NCI-H187 (cell line): ENCODE measurements at places on chromosomes 7 and 10.

GRCh38 chr7:153523320-153524015, 528.7 kb upstream of the DPP6 start:
- no peak for DNase-seq

DNA sequence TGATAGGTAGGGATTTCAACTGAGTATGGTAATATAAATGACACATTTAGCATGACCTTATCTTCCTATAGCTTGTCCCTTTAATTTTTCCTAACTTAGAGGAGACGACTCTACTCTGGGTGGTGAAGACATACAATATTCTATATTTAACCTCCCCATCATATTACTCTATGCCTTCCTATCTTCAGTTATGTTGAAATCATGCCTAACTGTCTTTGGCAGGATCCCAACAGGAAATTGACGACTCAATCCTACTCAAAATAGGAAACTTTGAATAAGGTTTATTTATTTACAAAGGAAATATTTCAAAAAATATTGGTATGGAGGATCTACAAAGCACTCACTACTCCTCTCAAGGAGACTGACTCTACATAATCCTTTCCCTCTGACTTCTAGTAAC, 24.1 kb upstream of the SEMA3A start:
- no peak for DNase-seq

GRCh38 chr7:31116615-31117014, 64.5 kb downstream of the ADCYAP1R1 start:
- DNase-seq, result no peak

- DNase-seq, result peak; percentile 31
These were observed 257.1 kb downstream of the CAMK1D start for GRCh38 chr10:12606461-12606860.

DNA sequence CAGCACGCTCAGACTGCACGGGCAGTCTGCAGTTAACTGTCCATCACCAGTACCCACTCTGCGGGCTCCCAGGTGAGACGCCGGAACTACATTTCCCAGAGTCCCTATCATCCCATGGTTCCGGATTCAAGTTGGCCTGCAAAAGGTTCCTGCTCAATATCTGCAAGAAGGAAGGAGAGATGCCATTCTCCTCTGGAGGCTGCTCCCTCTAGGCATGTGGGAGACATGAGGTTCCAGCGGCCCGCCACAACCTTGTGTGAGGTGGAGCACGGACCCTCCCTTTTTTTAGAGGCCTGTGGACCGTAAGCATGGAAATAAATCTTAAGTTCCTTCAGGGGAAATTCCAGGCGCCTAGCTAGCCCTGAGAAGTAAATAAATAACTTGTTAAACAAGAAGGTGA, 29.7 kb downstream of the NUP42 start:
- DNase-seq, result no peak

DNA sequence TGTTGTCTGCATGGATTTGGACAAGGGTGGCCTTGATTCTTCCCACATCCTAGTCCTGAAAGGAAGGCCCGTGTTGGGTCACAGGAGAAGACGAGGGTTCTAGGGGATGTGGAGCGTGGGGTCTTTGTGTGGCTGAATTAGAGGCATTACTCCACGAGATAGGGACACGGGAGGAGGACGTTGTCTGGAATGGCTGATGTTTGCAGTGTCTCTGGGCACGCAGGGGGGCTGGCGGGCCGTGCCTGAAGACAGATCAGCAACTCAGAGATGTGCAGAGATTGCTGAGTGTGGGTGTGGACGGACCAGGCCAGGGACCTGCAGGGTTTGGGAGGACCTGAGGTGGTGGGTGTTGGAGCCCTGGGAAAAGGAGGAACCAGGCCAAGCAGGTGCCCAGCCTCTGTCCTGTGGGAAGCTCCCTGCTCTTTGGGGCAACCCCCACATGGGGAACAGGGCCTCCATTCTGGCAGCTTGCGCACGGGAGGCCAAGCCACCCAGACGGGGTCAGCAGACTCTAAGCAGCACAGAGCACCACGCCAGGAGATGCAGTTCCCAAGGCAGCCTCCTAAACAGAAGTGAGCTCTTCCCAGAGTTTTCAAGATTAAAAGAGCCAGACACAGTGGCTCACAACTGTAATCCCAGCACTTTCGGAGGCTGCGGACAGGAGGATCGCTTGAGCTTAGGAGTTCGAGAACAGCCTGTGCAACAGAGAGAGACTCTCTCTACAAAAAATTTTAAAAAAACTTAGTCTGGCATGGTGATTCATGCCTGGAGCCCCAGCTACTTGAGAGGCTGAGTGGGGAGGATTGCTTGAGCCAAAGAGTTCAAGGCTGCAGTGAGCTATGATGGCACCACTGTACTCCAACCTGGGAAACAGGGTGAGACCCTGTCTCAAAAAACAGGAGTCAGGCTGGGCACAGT, 71.0 kb upstream of the GTF2I start:
- DNase-seq, result no peak

DNA sequence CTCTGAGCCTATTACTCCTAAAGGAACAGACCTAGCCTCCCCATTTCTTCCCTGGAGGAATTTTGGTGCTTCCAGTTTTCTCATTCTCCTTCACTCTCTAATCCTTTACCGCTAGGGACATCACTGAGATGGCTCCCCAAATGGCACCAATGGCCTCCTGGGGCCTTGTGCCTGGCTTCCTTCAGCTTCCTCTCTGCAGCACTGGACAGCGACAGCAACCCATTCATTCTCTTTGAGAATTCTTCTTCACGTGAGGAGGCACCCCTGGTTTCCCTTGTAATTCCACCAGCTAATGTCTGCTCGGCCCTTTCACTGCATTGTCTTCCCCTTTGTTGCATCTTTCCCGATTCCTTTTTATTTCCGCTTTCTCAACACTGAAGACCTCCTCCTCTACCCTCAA, 24.6 kb upstream of the KDM7A start:
- DNase-seq, result no peak

DNA sequence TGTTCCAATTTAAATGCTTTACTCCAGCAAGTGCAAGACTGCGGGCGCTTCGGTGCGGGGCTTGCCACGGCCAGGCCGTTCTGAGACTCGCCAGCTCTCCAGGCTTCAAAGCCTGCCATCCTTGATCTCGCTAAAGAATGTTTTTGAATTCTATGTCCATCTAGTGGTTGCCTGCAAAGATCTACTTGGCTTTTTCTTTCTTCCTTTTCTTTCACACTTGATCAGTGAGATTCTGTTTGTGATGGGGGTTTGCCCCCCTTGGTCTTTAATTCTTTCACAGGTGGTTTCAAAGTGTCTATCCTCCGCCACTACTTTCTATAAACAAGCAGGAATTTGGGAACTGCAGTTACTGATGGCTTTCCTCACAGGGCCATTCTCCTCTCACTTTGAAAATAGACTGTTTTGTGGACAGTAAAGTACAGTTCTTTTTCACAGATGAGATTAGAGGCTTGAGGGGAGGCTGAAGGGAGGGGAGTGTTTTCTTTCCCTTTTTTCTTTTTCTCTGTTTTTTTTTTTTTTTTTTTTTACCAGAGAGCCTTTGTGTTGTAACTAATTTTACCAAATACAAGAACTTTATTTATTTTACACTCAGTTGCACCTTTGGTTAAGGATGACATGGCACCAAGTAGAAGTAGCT, 15.2 kb upstream of the FBXW4 start:
- no peak for DNase-seq

DNA sequence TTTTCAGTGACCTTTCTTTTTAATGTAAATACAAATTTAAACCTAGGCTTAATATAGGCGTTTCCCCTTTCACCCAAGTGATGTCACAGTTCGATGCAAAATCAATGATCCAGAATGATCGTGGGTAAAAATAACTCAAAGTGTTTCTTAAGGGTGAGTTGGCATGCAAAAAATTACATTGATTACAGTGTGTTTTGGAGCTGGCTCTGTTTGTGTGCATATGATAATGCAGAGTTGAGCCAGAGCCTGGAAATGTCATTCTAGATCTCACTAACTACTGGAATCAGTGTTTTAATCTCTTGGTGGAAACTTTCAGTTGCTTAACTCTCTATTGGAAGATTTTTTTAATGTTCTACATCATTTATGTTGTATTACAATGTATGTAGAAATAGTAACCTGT, 72.5 kb upstream of the MXI1 start:
- DNase-seq, result no peak

DNA sequence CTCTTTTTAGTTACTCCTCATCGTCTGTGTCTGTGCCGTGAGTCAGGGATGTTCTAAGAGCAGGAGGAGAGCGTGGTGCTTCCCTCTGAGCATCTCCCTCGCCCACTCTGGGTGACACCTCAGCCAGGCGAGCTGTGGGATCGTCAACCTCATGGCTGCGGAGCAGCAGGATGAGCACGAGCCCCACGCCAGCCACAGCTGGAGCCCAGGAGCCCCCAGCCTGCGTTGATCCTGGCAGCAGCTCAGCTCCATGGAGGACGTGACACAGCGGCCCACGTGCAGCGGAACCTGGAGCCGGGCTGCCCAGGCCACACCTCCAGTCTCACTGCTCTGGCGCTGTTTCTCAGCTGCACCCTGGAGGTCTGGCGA, 512.0 kb downstream of the PTPRN2 start:
- no peak for DNase-seq

GRCh38 chr10:3427347-3427746, 254.8 kb upstream of the PITRM1 start:
- no peak for DNase-seq

DNA sequence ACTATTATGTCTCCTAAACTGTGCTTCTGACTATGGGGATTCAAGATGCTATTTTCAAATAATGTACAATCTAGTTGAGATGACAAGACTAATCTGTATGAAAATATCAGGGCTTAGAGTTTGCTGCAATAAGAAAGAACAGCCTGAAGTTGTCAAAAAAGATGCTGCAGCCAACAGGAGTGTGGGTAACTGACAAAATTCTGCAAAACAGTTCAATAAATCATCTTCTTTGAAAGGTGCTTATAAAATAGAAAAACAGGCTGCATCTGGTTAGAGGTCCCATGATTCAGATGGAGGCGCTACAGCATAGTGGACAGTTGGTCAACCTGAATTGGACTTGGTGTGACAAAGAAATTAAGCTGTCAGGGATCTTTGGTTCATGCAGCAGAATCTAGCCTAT, 511.0 kb downstream of the XPNPEP1 start:
- no peak for DNase-seq

DNA sequence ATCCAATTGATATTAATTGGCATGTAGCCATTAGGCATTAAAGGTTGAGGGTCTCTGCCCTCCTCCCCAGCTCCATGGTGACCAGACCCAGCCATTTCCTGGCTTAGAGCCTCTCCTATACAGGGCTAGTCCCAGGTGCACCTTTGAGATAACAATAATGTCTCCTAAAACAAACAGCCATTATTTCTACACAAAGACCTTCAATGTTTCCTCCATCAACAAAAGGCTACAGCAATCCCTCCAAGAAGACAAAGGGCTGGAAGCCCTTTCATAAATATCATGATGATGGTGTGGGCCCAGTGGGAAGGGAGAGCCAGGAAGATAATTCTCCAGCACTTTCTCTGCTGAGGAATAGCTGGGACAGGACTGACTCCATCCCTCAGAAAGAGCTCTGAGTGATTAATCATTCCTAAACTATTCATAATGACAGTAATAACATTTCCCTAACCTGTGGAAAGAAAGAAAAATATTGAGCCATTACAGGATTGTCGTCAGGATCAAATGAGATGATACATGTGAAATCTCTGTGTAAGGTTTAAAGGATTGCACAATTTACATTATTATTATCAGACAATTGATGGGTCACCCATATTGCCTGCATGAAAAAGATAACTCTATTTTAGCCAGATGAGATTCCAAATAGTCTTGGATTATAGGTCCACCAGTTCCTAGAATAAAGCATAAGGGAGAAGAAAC, 10.2 kb downstream of the PKD2L1 start:
- DNase-seq, result no peak

- no peak for DNase-seq
These were observed 387.8 kb downstream of the SEMA3D start for GRCh38 chr7:84799106-84799505.

DNA sequence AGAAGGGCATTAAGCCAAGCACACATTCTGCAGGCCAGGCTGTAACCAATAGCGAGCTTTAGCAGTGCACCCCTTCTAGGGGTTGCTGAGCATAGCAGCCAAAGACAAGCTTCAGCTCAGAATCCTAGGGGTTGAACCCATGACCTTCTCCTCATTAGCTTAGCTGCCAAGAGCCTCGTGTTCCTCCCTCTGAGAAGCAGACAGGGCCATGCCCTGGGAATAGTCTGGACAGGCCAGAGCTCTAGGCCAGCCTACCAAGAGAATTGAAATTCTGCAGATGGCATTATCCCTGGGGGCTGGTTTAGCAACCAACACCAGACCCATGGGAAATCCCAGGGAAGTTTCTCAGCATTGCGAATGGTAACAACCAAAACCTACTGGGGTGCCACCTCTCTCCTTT, 77.2 kb downstream of the PLXNA4 start:
- no peak for DNase-seq

DNA sequence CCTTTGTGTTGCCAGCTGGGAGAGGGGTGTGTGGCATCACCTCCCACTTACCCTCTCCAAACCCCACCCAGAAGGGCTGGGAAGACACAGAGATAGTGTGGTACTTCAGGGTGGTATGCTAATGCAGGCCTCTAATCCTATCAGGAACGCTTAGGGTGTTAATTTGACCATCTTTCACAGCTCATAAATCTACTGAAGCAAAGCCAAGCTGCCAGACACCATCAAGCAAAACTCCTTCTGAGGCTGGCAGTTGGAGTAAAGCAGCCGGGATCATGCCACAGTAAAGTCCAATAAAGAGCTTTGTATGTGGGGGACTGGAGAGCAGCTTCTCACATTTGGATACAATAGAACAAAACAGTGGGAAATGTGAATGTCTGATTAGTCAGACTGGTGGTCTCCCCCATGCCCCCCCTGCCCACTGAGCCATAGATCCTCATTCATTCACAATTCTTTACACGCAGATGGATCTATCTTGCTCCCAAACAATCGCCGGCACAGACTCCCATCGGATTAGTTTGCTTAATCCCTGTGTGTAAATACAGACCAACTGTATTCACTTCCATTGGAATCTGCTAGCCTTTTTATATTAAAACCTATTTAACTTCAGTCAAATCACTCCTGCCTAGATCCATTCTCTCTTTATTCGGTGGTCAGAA, 29.6 kb downstream of the FGFBP3 start:
- DNase-seq, result no peak

GRCh38 chr7:41472427-41473125, 230.3 kb downstream of the INHBA start:
- no peak for DNase-seq

DNA sequence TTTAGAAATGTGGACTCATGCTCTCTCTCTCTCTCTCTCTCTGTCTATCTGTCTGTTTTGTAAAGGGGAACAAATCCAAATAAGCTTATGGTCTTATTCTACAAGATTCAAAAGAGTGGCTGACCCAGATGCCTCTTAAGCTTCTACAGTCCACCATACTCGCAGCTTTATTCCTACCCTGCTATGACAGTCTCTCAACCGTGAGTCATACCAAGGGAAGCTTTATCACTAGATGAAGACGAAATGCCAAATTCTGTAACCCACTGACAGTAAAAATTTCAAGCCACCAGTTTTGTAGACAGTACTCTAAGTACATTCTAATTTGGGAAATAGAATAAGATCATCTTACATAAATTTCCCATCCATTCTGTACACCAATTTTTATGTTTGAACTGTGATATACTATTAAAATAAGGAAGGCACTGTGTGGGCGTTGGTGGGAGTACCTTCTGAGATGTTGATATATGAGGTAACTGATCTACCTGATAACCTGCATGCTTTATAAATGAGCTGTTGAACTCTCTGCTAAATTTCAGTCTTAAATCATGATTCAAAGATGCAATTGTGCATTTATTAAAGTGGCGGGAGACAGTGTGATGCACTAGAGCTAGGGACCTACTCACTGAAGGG, 153.2 kb downstream of the KLF6 start:
- no peak for DNase-seq

- no peak for DNase-seq
These were observed 62.3 kb downstream of the CREB5 start for GRCh38 chr7:28474640-28475039.
